NCI-H1105 treated with DMSO at 0.1 percent for 48 hours (cell line): ENCODE measurements at places on chromosomes 16 and 17.

DNA sequence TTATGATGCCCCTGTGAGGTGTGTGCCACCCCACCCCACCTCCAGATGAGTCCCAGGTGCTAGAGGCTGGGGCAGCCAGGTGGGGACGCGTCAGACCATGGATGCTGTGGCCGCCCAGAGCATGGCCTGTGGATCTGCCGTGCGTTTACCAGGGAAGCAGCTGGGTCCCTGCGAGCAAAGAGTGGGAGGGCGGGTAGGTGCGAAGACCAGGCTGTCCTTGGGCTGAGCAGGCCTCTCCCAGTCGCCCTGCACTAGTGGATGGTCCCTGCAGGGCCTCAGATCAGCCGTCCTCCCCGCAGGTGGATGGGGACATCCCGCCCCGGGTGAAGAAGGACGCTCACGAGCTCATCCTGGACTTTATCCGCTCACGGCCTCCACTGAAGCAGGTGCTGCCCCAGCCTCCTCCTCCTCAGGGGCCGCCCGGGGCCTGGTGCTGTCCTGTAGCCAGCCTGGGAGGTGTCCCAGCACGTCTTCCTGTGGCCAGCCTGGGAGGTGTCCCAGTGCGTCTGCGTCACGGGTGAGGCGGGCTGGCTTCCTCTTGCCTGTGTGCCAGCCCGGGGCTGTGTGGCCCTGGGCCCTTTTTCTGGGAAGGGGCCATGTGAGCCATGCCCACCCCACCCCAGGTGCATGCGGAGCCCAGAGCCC, 18.0 kb upstream of the TCF25 start:
- no peak for DNase-seq

- DNase-seq, result no peak
Measured at GRCh38 chr16:88595101-88595500, 24.9 kb downstream of the ZC3H18 start.

- no peak for DNase-seq
Measured at GRCh38 chr17:15117239-15117638, 147.9 kb downstream of the PMP22 start.

DNA sequence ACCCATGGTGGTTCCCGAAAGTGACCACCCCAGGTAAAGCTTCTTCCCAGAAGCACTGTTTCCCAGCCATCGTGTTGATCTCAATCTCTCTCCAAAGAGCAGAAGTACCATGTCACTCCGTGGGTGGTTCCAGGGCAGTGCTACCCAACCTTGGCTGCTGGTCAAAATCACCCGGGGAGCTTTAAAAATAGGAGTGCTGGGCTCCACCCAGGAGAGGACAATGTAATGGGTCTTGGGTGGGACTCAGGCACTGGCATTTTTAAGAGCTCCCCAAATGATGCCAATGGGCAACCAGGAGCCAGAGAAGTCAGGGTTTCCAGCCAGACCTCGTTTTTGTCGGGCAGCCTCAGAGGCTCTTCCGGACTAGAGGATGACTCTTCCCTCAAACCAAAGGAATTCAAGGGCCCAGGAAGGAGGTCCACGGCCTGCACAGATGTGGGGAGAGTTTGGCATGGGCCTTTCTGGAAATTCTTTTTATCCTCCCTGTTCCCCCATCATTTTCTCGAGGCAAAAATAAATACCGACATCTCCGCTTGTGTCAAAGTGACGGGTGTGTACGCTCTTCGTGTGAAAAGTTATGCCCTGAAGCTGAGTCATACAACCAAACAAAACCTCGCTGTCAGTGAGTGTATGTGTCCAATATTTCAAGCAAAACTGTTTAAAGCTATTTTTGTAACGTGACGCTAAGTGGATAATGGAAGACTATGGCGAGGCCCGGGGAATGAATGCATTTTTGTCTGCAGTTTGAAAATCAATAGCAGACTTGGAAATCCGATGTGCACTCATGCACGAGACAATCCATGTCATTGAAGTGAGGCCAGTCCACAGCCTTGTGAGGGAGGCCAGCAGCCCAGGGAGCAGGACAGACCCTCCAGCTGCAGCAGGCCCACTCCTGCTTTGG, 364.1 kb downstream of the FOXL1 start:
- DNase-seq, result no peak

DNA sequence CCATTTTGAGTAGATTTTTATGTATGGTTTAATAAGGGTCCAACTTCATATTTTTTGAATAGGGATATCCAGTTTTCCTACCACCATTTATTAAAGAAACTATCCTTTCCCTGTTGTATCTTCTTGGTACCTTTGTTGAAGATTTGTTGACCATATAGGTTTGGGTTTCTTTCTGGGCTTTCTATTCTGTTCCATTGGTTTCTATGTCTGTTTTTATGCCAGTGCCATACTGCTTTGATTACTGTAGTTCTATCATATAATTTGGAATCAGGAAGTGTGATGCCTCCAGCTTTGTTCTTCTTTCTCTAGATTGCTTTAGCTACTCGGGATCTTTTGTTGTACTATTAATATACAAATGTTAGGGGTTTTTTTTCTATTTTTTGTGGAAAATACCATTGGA, 46.5 kb downstream of the PPM1E start:
- DNase-seq, result no peak

DNA sequence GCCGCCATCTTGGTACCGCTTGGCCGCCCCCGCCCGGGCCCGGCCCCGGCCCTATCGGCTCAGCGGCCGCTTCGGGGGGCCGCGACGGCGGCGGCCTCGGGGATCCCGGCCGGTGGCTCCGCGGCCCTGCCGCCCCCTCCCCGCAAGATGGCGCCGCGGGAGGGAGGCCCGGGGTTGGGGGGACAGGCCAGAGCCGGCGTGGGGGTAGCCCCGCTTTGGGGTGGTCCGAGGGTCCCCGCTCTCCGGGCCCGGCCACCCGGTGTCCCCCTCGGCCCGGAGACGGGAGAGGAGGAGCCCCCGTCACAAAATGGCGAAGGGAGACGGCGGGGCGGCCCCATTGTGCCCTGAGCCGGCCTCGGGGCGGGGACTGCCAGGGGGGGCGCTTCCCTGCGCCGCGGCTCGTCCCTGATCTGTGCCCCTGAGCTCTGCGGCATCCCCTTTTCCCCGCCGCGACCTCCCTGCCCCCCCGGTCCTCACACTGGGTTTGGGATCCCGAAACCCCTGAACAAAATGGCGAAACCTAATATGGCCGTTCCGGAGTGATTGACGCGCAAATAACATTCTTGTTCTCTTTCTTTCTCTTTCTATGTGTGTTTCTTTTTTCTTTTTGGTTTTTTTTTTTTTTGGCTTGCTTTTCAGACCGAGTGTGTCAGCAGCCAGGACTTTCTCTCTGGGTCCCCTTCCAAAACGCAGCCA, 986 bp downstream of the HAPSTR1 start:
- DNase-seq, result peak; percentile 19

GRCh38 chr16:13168091-13168572, 266.7 kb downstream of the SHISA9 start:
- DNase-seq, result no peak

GRCh38 chr17:53406907-53407306, 415.8 kb upstream of the KIF2B start:
- no peak for DNase-seq

DNA sequence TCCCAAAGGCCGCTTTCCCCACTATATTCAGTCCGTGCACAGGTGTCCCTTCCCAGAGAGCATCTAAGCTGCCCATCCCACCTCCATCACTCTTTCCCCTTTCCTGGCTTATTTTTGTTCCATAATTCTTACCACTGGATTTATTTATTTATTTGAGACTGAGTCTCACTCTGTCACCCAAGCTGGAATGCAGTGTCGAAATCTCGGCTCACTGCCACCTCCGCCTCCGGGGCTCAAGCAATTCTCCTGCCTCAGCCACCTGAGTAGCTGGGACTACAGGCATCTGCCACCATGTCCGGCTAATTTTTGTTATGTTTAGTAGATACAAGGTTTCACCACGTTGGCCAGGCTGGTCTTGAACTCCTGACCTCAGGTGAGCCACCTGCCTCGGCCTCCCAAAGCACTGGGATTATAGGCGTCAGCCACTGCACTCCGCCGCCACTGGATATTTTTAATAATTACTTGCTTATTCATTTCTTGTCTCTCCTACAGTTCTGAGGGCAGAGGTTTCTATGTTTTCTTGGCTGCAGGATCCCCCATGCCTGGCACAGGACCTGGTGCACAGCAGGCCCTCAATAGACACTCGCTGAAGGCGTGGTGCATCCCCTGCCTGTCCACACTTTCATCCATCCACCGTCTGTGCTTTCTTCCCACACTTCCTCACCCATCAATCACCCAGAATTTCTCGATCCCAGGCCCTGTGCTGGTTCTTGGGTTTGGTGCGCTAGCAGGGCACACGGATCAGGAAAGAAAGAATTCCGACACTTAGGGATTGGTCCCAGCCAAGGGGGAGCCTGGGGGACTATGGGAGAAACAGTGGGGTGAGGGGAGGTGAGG, 9.9 kb upstream of the ADGRG1 start:
- no peak for DNase-seq

GRCh38 chr17:48121923-48122664, 14.5 kb downstream of the SNX11 start:
- DNase-seq, result no peak

- no peak for DNase-seq
Measured at GRCh38 chr17:57948555-57949420, 6.4 kb downstream of the CUEDC1 start.
